ENCODE measurements at places on chromosomes 5 and 9.

GRCh38 chr9:109186857-109187520 is 19.9 kb upstream of the FRRS1L start:
- no peak for DNase-seq

GRCh38 chr5:88688156-88688983 is 194.6 kb downstream of the MEF2C start:
- no peak for DNase-seq

- no peak for DNase-seq
These were observed 15.0 kb downstream of the PJA2 start for GRCh38 chr5:109394806-109395205.

DNA sequence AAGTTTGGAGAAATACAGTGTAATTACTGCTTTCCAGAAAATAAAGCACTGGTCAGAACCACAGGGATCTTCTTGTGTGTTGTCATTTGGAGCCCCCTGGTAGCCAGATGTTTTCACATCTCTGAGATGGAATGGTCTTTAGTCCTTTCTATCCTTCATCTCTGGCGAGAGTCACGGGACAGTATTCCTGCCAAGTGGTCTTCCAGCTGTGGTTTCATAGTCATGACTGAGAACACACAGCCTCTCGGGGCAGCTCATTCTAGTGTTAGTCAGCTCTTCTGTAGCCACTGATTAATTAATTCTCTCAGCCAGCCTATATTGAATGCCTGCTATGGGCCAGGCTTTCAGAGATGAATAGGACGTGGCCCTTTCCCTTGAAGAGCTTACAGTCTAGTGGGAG is 34.1 kb downstream of the HMGXB3 start:
- DNase-seq, result no peak

GRCh38 chr9:107794259-107794658 is 304.7 kb upstream of the KLF4 start:
- DNase-seq, result no peak

GRCh38 chr5:126044111-126044668 is 379.0 kb upstream of the GRAMD2B start:
- DNase-seq, result peak; percentile 27

GRCh38 chr9:136093995-136094881 is 851 bp downstream of the NACC2 start:
- DNase-seq, result peak; percentile 64

DNA sequence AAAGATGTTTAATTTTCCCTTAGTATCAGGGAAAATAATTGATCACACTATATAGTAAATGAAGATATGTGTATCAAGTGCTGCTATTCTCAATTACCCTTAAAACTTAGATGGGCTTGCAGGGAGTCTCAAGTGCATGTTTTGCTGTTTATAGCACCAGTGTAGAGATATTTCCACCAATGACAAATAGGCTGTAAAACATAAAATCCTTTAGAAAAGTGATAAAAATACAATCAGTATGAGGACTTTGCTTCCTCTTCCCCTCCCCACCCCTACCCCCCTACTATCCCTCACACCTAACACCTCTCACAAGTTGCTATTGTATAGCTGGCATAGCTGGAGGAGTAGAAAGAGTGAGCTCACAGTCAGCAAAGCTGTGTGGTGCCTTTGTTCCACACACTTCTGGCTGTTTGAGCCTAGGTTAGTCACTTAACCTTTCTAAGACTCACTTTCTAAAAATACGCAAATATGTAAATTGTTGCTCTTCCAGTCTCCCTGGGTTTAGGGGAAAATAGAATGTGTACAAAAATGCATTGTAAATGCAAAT is 93.1 kb downstream of the PDE4D start:
- DNase-seq, result no peak

GRCh38 chr5:120604884-120605283 is 140.8 kb downstream of the PRR16 start:
- DNase-seq, result peak; percentile 95

GRCh38 chr9:95023217-95024003 is 294.1 kb downstream of the FANCC start:
- peak; percentile 25 for DNase-seq

DNA sequence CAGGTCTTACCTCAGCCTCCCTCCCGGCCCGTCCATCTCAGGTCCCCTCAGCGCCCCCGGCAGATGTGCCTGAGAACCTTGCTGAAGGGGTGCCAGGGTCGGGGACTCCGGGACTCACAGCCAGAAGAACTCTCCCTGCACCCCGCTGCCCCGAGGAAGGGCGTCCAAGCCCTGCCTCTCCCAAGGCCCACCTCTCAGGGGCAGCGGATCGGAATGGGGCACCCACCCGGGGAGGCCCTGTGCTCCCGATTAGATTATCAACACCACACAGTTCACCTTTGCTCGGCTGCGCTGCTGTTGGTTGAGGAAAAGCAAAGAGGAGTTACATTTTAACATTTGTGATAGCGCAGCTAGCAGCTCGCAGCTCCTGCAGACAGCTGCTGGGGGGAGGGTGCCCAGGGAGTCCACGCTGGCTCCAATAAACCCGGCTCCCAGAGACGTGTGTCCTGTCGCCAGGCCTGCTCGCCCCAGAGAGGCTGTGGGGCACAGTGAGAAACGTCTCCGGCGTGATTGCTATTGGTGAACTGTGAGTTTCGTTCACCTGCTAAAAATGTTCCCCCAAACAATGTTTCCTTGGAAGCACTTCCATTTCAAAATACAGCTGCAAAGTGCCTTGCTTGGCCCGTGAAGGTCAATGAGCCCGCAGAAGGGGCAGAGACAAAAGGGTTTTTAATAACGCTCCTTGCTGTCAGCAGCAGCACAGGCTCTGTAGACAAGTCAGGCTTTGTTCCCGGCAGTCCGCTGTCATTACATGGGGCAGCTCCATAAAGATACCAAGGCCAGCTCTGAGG is 18.6 kb upstream of the SLC6A19 start:
- no peak for DNase-seq

DNA sequence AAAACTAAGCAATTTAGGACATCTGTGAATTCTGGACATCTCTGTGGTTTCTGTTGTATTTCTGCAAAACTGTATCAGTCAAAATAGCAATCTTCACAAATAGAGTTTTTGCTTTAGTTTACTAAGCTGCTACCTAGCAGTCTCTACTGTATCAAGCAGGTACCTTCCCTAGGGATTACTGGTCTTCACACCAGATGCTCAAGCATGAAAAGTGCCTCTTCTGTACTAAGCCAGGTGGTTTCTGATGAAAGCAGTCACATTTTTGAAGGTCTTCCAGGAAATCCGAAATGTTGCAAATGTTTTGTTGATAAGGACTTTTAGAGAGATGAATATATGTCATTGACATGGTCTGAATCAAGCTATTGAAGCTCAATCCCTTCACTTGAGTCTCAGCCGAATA is 540.0 kb downstream of the KCTD16 start:
- DNase-seq, result no peak

- no peak for DNase-seq
These were observed 142.0 kb upstream of the CHD1 start for GRCh38 chr5:99070822-99071221.

- no peak for DNase-seq
These were observed 7.0 kb downstream of the TBC1D9B start for GRCh38 chr5:179900711-179901110.

DNA sequence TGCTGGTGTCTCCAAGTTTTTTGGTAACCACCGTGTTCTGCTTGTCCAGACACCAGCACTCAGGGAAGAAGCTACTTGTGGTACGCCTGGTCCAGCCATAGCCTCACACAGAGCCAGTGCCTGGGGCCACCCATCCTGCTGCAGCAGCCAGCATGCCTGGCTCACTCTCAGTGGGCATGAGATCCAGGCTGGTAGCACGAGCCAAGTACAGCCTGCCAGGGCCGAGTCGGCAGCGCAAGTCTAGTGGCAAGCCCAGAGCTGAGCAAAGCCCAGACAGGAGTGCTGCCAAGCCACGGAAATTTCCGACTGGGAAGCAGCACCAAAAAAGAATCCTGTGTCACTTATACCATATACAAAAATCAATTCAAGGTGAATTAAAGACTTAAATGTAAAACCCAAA is 36.3 kb upstream of the FBXL17 start:
- no peak for DNase-seq

DNA sequence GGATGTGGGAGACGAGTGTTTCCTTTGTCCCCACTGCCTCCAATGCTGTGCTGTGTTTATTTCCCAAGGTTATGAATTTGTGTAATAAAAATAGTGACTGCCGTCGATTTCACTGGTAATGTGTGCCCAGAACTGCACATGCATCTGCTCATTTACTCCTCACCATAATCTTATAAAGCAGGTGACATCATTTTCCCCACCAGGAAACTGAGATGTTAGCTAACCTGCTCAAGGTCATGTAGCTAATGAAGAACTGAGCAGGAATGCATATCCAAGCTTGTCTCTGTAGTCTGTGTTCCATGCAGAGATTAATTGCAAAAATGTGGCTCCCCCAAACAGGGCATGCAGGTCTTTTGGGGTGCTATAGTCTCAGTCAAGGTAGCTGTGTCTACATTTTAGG is 224.4 kb downstream of the TENT4A start:
- DNase-seq, result no peak

DNA sequence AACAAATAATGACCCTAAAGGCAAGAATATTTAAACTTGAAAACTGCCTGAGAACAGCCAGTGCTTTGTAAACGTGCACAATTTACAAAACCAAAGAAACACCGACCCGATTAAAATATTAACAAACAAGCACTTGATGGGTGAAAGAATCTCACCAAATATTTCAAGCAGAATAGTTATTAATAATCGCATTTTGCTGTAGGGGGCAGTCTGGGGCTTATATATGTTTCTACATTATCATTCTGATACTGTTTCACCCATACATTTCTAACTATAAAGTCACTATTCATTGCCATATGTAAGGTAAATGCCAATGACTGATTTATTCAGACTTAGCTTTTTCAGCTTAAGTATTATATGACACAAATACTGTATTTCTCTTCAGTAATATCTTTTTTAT is 37.7 kb downstream of the UBAP2 start:
- DNase-seq, result no peak

DNA sequence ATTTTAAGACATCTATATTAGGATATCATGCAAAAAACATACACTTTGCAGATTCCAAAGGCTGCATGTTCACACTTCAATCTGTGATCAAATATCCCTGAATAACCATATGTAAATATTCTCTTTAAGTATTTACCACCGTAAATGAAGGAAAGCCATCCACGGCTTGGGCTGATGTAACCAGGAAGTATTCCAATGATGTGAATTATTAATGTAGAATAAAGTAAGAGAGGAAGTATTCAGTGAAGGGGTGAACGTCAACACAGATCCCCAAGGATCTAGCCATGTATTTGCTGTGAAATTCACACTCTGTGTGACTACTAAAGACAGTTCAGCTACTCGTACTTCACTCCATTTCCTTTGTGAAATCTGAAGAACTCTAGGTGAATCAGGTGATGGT is 75.2 kb downstream of the CDH6 start:
- DNase-seq, result no peak

- DNase-seq, result no peak
These were observed 78.0 kb downstream of the NSUN2 start for GRCh38 chr5:6554812-6555211.

DNA sequence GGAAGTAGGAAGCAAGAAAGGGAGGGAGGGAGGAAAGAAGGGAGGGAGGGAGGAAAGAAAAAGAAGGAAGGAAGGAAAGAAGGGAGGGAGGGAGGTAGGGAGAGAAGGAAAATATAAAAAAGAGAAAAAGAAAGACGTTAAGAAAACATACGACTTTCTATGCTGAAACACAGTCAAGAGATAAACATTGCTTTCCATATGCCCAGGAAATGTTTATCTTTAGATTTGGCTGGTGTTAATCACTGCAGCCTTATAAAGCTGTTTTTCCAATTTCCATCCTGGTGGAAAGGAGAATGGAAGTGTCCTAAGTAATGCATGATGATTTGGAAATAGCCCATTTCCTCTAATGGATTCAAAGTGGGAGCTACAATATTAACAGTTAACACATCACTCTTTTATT is 524.3 kb downstream of the MTRR start:
- DNase-seq, result no peak

GRCh38 chr5:40834391-40834848 is 602 bp downstream of the RPL37 start:
- peak; percentile 43 for DNase-seq

DNA sequence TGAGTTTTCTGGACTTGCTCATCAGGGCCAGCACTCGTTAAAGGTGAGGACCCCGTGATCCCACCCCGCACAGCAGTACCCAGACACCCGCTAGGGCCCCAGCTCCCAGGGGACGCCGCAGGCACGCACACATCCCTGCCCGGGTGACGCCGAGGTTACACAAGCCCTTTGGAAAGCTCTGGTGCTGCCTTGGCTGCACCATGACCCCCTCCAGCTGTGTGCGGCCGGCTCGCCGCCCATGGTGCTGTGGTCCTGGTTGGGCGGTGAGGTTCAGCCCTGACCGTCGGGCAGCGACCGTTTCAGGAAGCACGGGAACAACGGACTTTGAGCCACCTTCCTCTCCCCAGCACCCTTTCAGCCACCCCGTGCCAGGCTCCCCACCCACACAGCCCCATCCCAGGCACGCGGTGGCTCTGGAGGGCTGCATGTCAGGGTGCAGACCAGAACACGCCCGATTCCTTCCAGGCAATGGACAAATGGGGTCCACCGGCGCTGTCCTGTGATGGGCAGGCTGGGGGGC is 7.5 kb upstream of the SLC12A7 start:
- no peak for DNase-seq

GRCh38 chr9:68819065-68819464 is 114.0 kb downstream of the PIP5K1B start:
- DNase-seq, result no peak

DNA sequence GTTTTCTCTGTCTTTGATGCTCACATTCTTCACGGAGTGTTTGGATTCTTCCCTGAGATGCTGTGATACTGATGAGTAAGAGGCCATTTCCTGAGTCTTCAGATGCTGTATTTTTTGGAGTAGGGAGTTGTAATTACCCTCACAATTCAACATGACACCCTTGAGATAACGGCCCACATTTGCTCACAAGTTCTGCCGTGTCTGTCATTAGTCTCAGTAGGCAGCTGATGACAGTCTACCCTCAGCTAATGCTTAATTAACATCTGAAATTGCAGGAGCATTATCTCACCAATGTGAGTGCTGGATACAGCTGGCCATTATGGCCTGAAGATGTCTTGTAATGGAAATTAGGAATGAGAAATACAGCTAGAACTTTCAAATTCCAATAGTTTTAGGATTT is 307.1 kb upstream of the ADCY2 start:
- no peak for DNase-seq

GRCh38 chr5:170749911-170750431 is 33.6 kb upstream of the GABRP start:
- no peak for DNase-seq

- no peak for DNase-seq
These were observed 192.5 kb upstream of the ZNF462 start for GRCh38 chr9:106670418-106670817.

GRCh38 chr9:107983762-107984161 is 494.2 kb upstream of the KLF4 start:
- DNase-seq, result no peak

- no peak for DNase-seq
These were observed 32.6 kb downstream of the PAX5 start for GRCh38 chr9:37001459-37001858.

DNA sequence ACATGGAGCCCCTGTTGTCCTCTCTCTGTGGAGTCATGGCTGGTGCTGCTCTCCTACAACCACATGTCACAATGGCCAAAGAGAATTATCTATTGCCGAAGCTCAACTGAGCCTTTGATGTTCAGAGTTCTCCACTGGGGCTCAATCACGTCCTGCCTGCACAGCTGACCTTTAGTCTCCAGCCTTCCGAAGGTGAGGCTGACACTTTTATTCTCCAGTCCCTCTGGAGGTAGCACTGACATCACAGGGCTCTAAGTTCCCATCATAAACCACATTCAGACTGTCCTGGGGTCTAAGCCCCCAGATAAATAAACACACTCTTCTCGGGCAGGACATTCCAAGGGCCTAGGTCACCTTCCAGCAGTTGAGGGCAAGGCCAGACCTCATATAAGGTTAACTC is 23.4 kb downstream of the ADCY2 start:
- no peak for DNase-seq

Data from trophoblast cell (in vitro differentiated cells and primary cell).